Activated CD4-positive, alpha-beta T cell treated with anti-CD3 and anti-CD28 coated beads, Interleukin-2, amount 50 U/mL, for 16 hours (primary cell): ENCODE measurements at places on chromosomes 2 and 18.

- DNase-seq, result no peak
Measured at GRCh38 chr2:181679544-181679979, 755 bp downstream of the NEUROD1 start.

- no peak for DNase-seq
Measured at GRCh38 chr18:72742002-72742401, 125.8 kb downstream of the NETO1 start.

DNA sequence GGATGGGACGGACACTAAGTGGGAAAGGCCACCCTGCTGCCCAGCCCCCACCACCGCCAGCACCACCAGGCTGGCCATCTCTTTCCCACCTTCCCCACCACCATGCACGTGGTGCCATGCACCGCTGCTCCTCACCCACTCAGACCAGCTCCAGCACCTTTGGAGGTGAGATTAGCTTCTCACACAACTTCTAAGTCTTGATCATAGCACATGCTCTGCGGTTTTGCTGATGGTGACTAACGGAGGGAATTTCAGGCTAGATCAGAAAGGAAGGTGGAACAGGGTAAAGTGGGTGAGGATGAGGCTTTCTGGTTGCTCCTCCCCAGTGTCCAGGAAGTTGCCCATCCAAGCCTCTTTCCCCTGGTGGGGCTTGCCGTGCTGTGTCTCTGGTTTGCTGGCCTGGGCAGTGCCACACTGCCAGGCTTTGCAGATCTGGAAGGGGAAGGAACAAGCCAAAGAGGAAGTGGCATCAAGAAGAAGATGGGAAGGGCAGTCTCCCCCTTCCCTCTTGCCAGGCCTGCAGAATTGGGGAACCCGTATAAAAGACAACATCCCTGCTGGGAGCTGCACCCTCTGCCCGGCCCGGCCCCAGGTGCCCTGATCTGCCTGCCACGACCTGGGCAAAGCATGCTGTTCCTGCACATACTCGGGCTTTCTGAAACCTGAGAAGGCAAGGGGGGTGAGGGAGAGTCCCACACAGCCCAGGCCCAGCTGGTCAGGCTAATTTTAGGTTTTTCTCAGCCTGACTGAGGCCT, 44.3 kb upstream of the CAB39 start:
- DNase-seq, result peak; percentile 83

DNA sequence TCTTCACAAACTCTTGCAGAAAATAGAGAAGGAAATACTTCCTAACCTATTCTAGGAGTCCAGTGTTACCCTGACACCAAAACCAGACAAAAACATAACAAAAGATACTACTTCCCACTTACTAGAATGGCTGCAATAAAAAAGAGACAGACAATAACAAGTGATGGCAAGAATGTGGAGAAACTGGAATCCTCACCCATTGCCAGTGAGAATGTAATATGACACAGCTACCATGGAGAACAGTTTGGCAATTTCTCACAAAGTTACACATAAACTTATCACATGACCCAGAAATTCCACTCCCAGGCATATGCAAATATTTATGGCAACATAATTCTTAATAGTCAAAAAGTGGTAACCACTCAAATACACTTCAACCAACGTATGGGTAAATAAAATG, 209.8 kb upstream of the CTAGE1 start:
- DNase-seq, result no peak

DNA sequence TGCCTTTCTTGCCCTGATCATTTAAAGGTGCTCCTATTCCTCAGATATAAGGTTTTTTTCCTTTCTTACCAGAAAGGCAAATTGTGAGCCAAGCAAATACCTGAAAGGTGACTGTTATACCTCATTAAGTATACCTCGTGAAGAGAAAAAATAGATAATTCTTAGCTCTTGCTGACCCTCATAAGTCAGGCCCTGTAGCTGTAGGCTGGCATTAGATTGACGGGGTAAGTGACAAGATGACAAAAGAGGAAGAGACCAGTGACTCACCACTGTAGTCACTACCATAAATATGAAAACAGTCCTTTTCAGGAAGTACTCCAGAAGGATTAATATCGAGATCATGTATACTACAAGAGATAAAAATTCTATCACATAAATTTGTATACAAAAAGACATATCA, 104.6 kb downstream of the PTPN4 start:
- peak; percentile 10 for DNase-seq

DNA sequence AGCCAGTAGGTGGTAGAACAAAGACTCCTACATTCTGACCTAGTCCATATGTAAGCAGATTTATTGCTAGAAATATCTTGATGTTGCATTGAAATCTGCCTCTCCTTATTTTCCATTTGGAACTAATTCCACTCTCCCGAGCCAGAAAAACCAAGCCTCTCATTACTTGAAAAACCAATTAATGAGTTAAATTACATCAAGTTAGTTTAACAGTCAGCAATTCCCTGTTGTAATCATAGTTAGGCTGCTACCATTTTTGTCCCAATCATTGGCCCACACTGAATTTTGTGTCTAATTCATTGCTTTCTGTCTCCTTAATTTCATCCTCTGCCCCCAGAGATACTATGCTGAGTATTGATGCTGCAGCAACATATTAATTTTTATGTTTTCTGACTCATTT, 168.3 kb upstream of the TNP1 start:
- DNase-seq, result no peak

DNA sequence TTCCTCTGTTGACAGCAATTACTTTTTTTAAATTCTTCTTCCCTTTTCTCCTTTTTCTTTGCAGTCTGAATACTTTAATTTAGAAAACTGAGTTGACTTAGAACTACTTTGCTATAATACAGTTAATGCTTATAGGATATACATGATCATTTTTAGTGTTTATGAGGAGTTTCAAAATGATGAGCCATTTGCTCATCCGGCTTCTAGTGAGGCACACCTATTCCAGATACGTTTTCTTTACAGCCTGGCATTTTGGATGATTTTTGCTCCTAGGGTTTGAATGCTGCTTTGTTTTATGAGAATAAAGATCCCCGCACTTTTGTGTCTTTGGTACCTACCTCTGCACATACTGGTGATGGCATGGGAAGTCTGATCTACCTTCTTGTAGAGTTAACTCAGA, 52.8 kb downstream of the EIF5B start:
- peak; percentile 12 for DNase-seq

GRCh38 chr2:10120877-10121574, 1.5 kb upstream of the RRM2 start:
- no peak for DNase-seq

DNA sequence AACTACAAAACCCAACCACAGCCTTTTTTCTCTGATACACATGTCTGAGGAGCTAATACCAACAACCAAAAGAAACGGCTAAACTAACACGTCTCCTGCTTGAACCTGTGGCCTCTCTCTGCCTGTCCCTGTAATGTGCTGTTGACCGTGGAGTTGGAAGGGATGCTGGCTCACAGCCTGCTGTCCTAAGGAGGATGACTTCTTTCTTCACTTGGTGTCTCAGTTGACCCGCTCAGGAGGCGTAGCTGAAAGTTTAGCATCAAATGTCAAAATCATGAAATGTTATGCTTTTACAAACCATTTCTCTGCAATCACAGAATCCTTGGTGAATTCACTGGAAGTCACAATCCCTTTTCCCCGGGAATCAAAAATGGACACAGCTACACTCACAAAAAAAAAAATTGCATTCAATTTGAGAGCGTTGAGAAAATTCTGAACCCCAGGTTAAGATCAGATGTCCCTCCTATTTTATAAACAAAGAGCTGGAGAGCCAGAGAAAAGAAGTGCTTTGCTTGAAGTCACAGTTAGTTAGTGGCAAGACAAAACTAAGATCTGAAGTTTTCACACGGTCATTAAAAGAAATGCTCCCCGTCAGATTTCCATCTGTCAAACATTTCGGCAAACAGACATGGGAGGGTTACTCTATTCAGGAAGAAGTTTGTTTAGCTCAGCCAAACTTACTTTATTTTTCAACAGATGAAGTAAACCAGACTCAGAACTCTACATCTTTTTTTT, 74.3 kb downstream of the IRS1 start:
- DNase-seq, result no peak

GRCh38 chr2:201654616-201655384, 11.5 kb upstream of the TMEM237 start:
- no peak for DNase-seq

- DNase-seq, result peak; percentile 37
Measured at GRCh38 chr18:79955302-79956075, 4.0 kb upstream of the SLC66A2 start.

- no peak for DNase-seq
Measured at GRCh38 chr2:235091421-235091820, 139.6 kb downstream of the SH3BP4 start.

DNA sequence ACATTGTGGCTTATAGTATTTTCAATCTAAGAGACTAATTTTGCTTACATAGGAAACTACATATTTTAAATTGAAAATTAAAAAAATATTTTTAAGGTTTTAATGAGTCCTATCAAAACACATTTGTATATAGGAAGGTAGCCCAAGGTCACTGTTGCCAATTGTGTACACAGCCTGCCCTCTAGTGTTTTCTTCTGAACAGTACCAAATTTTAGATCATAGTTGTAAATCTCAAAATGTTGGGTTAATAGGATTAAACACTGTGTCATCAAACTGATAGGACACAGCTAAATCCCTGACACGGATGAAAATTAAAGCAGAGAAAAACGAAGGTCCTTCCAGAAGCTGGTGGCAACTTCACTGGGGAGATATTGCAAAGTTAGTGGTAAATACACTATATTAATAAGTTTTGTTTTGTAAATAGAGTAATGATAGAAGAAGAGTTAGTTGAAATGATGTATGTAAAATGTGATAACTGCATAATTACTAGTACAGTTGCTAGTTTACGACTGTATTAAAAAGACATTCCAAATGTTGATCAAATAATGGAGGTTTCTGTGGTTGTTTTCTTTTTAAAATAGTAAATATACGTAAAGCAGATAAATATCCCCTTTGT, 19.7 kb downstream of the CLUL1 start:
- DNase-seq, result peak; percentile 28

DNA sequence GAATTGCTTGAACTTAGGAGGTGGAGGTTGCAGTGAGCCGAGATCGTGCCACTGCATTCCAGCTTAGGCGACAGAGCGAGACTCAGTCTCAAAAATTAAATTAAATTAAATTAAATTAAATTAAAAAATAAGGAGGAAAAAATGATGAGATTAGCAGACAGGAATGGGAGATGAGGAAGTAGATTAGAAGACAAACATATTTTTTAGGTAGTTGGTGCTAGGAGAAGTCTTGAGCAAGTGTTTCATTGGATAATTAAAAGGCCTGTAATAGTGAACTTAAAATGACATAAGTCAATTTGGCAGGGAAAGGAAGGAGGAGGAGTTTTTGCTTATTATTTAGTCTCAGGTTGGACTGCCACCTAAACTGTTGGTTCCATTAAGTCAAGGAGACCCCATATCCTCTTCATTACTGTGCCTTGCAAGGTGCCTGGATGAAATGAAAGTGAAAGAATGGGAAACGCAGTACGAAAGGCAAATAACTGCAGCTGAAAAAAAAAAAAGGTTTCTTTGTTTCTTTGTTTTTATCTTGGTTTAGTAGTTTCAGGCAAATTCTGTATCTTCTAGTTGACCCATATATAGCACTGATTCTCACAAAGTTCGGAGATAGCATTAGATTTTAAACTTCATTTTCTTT, 162.0 kb downstream of the SLC8A1 start:
- DNase-seq, result no peak

GRCh38 chr2:212359425-212360067, 179.1 kb downstream of the ERBB4 start:
- no peak for DNase-seq

- DNase-seq, result no peak
Measured at GRCh38 chr2:222738809-222739208, 67.4 kb downstream of the MOGAT1 start.

DNA sequence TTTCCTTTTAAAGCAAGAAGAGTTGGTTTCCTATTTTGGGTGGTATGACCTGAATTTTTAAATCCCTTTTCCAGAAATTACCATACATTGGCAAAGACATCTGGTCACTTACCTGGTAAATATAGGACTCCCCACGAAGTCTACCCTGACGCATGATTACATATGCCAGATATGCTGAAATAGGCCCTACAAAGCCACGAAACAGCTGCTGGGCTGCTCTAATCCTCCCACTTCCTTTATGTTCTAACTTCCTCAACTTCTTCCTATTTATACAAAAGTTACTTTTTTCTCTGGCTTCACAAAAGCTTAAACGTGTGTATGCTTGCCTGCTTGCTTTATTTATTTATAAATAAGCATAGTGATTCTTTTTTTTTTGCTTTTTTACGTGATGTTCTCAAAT, 186.0 kb upstream of the EPHA4 start:
- no peak for DNase-seq

DNA sequence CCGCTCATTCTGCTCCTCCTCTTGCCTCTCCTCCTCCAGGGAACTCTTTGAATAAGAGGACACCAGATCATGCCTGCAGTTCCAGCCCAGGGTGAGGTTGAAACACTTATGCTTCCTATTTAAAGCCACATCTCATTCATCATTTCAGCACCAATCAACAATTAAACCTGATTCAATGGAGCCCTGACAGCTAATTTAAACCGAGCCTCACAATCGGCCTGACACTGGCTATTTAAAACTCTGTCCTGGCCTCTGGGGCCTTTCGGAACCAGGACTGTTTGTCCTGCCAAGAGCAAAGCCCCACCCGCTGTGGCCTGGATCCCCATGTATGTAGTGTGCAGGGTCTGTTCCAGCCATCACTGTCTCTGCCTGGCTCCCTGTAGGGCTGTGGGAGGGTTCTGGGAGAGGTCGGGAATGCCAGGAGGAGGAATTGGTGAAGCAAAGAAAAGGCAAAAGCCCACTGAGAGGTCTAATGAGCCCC, 97.4 kb downstream of the MCFD2 start:
- DNase-seq, result no peak

DNA sequence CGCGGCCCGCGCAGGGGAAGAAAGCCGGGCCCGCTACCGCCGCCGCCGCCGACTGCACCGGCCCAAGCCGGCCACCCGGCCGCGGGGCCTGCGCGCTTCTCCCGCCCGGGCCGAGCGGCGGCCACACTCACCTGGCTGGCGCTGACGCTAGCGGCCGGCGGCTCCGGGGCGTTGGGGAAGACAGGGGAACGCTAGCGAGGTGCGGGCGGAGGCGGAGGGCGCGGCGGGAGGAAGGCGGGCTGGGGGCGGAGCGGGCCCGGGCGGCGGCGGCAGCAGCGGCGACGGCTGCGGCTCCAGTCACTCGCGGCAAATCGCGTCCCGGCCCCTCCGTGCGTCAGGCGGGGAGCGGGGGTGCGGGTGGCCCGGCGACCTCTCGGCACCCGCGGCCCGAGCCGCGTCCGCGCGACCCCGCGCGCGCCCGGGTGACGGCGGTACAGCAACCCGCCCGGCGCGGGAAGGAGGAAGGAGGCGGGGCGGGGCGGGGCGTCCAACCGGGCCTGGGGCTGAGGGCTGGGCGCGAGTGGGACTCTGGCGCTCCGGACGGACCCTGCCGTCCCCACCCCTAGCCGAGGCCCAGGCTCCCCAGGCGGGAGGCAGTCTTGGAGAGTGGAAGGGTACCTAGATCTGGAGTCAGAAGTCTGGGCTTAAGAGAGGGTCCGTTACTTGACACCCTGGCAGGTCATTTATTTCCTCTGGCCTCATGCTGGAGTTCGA, at the start of gene SESTD1:
SESTD1 (minus strand) TSS at position 465 of the 714 bp plus-strand sequence. CDS start 72,991 bp downstream, outside the sequence.
- DNase-seq, result peak; percentile 52
